ENCODE measurements at places on chromosomes 11 and 22. TPM values are rescaled to one million over a fixed set of nuclear protein-coding genes. Genes with fewer than 3 reads are reported as not detected.

Gene CRYBA4
- polyA plus RNA-seq: not detected

GRCh38 chr11:119666463-119667131, 62.4 kb downstream of the NECTIN1 start:
- no peak for DNase-seq

DNA sequence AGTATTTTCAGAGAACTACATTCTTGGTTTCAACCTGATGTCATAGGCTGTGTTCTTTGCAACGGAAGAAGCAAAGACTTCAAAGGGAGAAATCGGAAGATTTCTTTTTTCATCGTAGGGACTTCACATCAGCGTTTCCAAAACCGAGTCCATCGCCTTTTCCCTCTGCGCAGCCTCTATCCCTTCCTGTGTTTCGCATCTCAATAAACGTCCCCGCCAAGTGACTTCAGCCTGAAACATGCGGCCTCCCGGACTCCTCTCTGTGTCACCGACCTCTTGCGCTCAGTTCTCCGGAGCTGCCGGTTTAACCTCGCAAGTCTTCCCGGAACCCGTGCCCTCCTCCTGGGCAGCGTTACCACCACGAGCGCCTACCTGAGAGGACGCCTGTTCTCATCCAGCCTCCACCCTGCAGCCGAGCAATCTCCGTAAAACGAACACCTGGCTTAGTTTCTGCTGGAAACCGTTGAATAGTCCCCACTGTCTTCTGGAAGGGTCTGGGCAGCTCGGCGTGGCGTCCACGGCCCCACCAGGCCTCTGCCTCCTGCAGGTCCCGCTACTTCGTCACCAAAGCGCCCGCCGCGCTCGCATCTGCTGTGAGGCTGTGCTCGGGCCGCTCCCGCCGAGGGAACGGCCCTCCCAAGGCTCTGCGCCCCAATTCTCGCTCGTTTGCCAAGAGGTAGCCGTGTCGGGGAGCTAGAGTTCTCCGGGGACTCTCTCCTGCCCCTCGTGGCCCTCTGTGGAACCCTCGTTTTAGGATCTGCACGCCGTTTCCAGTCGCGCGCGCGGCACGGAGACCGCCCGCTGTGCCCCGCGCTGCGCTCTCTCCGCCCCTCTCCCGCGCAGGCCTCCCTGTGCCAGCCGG, at the start of gene GLB1L3:
TSS of gene GLB1L3 (plus strand) at position 846 of the 862 bp plus-strand sequence. CDS start 362 bp downstream, outside the sequence.
- no peak for DNase-seq

DNA sequence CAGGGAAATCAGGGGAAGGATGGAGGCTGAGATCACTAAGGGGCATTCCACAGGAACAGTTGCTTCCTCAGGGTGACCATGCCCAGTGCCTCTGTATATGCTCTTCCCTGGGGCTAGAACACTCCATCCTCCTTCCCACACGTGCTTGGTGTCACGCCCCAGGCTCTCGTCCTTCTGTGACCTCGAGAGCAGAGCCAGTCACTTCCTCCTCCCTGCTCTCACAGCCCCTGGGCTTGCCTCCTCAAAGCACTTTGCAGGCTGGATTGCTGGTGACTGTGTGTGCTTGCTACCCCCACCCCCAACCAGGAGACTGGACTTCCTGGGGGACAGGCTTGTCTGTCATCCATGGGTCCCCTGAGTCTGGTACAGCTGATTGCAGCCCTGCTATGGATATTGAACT, 56.5 kb upstream of the AMPD3 start:
- DNase-seq: no peak

DNA sequence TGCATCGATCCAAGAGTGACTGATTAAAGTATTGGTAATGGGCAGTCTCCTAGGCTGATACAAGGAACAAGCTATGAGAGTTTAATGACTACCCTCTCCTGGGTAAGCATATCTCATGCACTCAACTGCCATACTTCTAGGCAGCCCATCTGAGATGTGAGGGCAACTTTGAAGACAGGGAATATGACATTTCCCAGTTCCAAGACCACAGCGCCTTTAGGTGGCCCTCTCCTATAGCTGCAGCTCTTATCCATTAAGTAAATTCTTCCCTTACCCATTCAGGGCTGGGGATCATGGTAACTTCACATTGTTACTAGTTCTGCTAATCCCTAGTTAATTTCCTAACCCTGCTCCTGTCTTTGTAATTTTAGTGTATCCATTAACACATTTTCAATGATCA, 157.3 kb upstream of the CTSC start:
- DNase-seq: no peak

DNA sequence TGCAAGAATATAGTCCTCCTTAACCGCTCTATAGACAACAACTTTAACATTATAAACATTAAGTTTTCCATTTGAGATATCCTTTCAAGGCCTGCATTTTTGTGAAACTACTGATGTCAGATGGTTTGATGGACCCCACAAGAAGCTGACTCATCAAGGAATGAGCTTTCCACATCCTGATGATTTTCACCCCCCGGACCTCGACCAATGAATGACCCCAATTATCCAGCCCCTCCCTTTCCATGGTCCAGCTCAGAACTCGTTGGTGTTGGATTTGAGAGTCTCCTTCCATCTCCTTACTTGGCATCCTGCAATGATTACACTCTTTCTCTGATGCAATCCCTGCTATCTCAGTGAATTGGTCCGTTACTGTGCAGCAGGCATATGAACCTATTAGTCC, 31.8 kb upstream of the GUCY1A2 start:
- no peak for DNase-seq
